ENCODE measurements at places on chromosomes 1 and 21. TPM values are rescaled to one million over a fixed set of nuclear protein-coding genes. Genes with fewer than 3 reads are reported as not detected.

The ADGRL4 gene
- polyA plus RNA-seq = 26.7 TPM

The PDIK1L gene
- 20.7 TPM for polyA plus RNA-seq

The AIM2 gene
- polyA plus RNA-seq = 0.20 TPM

The ZNF593OS gene
- polyA plus RNA-seq = 0.42 TPM

The HPCAL4 gene
- 1.5 TPM for polyA plus RNA-seq

The KIF17 gene
- 3.5 TPM for polyA plus RNA-seq

GRCh38 chr1:100351095-100351887, 1.0 kb upstream of the CDC14A start:
- DNase-seq = peak; percentile 92

DNA sequence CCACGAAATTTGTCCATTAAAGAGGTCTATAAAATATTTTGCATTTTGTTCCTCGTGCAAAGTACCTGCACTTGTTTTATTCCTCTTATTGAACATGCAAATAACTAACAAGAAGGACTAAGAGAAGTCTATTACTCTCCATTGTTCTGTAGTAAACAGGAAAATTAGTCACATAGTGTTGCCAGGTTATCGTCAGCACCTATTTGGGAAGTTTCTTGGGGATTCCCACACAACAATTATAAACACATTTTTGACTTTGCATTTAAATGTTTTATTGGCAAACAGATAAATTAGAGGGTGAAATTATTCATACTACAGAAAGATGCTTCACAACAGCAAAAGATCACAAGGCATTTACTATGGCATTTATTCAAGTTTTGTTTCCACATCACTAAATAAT, 174.5 kb downstream of the ZC3H11B start:
- DNase-seq = no peak

DNA sequence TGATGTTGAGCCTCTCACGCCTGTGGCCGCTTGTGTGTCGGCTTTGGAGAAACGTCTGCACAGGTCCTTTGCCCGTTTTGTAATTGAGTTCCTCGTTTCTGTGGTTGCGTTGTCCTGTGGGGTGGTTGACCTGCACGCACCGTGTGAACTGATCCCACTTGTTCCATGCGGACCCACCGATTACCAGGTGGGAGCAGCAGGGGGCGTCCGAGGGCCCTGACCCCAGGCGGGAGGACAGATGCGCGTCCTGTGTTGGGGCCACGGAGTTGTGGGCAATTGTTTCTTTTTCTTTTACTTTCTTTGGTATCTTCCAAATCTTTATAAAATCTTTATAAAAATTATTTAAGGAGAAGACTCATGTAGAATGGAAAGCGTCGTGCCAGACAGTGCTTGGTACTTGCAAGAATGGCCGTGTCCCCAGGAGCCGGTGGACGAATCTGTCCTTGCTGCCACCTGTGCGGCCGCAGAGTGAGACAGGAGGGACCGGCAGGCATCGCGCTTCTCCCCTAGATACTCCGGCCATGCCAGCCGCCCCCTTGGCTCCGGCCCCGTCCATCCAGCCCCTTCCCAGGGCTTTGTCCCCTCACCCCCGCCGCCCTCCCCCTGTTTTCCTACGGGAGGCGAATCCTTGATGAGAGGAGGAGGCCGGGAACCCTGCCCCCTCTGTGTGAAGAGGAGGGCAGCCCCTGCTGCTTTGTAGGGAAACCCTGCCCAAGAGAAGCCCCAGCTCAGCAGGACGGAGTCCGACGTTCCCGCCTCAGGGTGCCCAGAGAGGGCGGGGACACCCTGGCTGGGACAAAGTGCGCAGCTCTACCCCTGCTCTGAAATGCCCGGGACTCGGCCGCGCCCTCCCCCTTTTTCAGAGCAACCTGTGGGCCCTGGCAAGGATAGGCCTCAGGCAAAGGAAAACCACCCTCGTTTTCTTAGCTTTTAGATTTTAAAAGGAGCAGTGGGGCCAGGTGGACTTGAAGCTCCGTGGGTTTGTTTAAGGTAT, 41.7 kb downstream of the PRKCZ start:
- no peak for DNase-seq

DNA sequence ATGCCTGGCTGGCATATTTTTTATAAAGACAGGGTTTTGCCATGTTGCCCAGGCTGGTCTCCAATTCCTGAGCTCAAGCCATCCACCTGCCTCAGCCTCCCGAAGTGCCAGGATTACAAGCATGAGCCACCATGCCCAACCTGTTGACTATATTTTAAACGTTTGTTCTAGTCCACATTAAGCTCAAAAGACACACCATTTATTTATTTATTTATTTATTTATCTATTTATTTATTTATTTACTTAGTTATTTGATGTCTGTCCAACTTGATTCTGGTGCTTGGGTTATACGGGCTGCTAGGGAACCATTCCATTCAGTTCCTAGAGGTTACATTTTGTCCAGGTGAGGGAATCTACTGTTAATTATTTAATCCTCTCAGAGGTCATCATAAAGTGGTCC, 98.1 kb upstream of the ADGRL4 start:
- DNase-seq = no peak

- DNase-seq = no peak
These were observed 197.4 kb downstream of the ADGRL2 start for GRCh38 chr1:81998165-81998564.

DNA sequence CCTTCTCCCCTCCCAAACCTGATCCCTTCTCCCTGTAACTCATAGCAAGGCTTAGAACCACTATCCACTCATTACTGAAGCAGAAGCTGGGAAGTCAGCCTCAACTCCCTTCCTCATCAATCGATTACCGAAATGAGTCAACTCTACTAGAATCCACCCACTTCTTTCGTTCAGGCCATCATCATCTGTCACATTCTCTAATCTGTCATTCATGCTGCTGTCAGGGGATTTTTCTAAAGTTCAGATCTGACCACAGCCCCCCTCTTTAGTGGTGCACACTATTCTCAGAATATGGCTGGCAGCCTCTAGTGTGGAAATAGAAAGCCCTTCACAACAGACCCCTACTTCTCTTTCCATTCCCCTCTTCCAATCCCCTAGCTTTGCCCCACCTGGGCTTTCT, 5.1 kb downstream of the NT5C1A start:
- no peak for DNase-seq

- DNase-seq = no peak
These were observed 35.4 kb downstream of the IGSF21 start for GRCh38 chr1:18142969-18143368.

DNA sequence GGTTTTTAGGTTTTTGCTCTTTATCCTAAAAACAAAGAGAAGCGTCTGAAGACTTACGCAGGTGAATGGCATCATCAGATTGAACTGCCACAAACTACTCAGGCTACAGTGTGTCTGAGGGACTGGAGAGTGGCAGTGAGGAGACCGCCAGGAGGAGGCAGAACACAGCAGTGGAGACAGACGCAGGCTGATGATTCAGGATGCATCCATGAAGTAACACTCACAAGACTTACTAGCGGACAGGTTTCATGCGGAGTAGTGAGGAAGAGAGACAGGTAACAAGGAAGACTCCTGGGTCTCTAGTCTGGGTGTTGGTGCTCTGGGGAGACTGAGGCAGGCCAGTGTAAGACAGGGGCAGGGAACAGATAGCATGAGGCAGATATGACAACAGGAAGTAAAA, 5.7 kb downstream of the HSF2BP start:
- no peak for DNase-seq

DNA sequence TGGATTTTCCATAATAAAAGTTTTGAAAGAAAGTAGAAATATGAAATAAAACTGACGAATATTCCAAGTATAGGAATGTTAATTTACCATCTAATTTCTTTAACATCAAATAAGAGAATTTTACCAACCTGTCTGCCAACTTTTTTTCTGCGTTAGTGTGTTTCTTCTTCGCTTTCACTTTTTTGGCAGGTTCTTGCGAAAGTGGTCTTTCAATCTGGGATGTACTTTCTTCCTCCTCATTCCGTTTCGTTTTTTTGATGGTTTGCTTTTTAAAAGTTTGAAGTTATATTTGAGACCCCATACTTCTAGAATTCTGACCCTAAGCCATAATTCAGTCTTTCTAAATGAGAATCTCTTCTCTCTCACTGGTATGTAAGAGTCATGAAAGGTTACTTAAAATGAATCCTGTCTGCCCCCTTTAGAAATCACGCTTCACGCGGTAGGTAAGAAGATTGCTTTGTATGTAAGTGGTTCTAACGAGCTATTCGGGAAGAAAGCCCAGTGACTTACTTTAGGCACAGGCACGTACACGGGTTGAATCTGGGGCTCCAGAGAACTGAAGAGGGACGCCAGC, 580 bp downstream of the RBM34 start:
- DNase-seq = no peak

DNA sequence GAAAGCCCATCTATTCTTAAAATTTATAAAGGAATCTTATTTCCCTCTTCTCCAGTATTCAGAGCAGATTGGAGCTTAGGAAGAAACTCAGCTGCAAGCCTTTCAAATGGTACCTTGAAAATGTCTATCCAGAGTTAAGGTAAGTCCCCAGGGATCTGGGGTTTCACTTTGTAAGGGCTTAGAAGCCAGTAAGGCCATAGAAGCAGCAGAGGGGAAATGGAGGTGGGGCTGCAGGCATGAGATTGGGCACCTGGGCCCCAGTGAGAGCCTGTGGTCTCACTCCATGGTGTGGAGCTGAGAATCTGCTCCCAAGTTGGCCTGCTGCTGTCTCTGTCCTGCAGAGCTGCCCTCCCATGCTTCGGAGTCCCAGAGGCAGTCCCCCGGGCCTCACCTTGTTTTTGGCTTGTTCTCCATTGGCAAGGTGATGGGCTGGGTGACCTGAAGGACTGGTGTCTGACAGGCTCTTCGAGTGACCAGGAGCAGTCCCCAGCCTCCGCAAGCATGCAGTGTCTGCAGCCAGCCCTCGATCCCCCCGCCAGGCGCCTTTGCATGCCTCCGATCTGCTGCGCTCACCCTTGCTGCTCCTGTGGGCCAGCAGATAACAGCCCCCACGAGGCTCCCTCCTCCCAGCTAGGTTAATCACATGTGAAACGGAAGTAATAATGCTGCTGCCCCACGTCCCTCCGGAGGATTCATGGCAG, 163.1 kb downstream of the PGBD5 start:
- DNase-seq = no peak

DNA sequence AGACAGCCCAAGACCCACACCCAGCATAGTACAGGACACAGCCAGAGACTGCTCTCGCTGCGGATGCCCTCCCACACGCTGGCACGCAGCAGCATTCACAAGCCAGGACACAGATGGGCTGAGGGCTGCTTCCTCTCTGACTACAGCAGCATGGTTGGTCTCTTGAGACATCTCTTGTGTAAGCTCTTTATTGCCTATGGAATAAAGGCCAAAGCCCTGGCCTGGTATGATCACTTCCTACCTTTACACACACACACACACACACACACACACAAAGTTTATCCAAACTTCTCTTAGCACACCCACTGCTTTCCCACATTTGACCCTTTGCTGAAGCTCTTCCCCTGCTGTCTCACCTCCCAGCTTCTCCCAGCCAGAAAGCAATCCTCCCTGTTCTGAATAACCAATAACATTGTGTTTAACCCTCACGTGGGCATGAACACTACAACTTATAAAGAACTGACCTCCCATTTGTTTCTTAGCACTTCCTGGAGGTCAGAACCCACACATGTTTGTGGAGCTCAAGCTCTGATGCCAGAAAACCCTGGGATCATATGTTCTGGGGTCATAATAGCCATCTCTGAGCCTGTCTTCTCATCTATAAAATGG, 1.2 kb upstream of the LUZP1 start:
- DNase-seq = no peak

- no peak for DNase-seq
These were observed 54.9 kb upstream of the BACE2 start for GRCh38 chr21:41112740-41113692.

GRCh38 chr1:44371206-44371605, 16.1 kb upstream of the ERI3 start:
- no peak for DNase-seq

- no peak for DNase-seq
These were observed 73.2 kb downstream of the PRKACB start for GRCh38 chr1:84217239-84217638.

DNA sequence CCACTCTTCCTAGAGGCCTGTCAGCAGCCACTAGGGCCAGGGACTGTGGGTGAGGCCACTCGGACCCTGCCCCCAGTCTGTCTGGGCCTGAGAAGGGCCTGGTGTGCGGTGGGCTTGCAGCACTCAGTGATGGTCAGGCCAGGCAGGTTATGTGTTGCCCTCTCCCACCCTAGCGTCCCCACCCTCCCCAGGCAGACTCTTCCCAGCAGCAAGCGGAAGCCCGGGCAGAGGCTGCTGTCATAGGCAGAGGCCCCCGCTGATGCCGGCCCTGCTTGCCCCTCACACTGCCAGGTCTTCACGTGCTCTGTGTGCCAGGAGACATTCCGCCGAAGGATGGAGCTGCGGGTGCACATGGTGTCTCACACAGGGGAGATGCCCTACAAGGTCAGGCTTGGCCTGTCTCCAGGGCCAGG, 6.6 kb downstream of the ZBTB48 start:
- no peak for DNase-seq

Data from right renal cortex interstitium (tissue), 3 donors.